ENCODE measurements at places on chromosomes 7 and 10.

DNA sequence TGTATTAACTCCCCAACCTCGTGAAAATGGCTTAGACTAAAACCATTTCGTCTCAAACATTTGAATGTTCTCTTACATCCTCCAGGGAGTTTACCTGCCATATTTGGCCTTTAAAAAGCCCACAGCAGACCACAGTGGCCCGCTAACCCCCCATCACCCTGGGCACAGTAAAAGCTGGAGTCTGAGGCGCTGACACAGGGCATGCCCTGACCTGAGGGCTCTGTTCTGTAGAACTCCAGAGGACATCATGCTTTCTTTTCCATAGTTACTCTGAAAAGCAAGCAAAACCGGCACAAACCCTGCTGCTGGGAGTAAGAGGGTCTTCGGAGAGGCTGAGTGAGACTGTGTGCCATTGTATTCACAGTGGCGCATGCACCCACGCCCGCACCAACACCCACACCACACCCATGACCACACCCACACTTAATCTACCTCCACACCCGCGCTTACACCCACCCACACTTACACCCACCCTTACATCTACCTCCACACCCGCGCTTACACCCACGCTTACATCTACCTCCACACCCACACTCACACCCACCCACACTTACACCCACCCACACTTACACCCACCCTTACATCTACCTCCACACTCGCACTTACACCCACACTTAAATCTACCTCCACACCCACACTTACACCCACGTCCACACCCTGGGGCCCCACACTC, 32.1 kb downstream of the LRRC27 start:
- DNase-seq: no peak

DNA sequence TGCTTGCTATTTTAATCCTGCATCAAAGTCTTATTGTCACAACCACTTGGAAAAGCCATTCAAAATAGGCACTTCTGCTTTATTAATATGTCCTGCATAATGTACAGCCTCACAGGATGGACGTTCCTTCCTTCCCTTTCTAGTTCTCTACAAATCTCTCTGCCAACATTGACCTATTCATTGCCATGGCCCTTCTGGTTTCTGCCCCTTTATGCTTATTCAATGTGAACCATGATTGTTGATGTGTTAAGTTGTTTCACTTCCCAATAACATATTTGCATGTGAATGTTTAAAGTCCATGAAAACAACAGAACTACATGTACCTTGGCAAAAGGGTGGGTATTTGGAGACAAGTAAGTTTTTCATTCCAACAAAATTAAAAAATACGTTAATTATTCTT, 45.7 kb downstream of the COL28A1 start:
- DNase-seq: no peak

DNA sequence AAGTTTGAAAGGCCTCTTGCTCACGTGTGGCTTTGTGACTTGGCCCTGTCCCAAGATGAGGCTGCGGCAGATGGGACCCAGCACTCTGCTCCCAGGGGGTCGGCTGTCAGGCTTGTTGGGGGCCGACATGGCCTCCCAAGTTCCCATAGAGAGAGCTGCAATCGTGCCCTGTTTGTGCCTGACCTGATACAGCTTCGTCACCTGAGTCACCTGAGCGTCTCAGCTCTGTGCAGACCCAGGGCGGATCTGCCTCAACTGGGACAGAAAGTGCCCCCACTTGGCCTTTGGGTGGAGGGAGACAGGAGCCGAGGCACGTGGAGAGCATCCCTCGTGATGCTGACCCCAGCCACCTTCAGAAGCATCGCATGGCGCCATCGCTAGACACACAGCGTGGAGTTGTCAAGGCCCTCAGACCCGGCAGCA, 21.7 kb downstream of the PAPOLB start:
- DNase-seq: no peak

GRCh38 chr10:120945801-120946302, 94.7 kb downstream of the WDR11 start:
- no peak for DNase-seq

GRCh38 chr10:46091828-46092523, 45.9 kb upstream of the MSMB start:
- no peak for DNase-seq
